ENCODE measurements at places on chromosomes 7 and 10.
A peak's percentile ranks its signal among the peaks of the same experiment; 100 is the strongest.

GRCh38 chr7:194252-195009 lies 2.1 kb downstream of the FAM20C start:
- no peak for DNase-seq

DNA sequence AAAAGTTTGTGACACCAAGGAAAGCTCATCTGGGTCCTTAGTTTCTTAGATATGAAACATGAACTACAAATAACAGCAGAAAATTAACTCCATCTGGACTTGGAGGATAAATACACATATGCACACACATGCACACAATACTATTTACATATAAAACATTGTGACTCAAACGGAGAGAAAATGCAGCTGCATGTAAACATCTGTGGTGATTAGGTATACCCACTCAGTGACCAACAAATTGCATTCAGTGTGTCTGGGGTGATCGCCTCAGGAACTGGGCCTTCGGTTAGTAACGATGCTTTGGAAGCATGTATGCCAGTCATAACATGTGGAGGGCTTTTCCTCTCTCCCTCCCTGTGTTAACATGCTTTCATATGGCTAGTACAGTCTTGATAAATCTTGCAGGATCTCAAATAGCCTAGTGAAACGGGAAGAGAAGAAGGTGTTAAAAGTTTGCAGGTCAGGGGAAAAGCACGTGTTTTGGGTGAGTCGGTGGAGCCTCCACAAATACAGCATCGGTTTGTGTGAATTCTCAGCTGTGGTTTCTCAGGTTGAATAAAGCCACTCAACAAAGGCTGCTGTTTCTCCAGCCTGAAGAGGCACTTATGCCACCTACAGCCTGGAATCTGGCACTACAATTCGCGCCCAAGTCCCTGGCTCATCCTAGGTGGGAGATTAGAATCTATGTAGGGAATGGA lies 8.7 kb upstream of the GLRX3 start:
- DNase-seq: peak; percentile 87

DNA sequence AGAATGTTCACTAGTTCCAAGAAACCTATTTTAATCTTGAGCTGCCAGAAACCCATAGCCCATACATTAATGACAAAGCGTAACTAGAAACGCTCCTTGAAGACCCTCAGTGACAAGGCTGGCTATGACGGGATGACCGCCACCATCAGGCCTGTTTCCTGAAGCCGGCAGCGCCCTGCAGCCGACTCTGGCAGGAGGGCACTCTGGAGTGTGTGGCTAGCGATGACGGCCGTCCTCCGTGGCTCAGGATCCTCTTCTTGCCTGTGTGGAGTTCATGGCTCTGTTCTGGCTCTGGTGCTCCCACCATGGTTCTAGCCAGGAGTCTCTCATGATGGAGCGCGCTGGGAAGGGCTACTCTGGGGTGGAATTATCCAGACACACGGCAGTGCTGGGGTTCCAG lies 224.1 kb downstream of the ADARB2 start:
- no peak for DNase-seq

- no peak for DNase-seq
Measured at GRCh38 chr7:111658546-111658945, 96.3 kb upstream of the IMMP2L start.

DNA sequence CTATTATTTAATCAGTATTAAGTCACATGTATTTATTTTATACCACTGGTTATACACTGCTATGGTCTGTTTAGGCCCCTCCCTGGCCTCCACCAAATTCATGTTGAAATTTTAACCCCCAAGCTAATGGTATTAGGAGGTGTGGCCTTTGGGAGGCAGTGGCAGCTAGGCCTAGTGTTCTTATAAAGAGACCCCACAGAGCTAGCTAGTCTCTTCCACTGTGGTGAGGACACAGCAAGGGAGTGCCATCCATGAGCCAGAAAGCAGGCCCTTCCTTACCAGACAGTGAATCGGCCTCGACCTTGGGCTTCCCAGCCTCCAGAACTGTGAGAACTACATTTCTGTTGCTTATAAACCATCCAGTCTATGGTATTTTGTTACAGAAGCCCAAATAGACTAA lies 28.7 kb downstream of the RBM48 start:
- DNase-seq: no peak

- DNase-seq: no peak
Measured at GRCh38 chr10:129730993-129731325, 233.1 kb downstream of the EBF3 start.

DNA sequence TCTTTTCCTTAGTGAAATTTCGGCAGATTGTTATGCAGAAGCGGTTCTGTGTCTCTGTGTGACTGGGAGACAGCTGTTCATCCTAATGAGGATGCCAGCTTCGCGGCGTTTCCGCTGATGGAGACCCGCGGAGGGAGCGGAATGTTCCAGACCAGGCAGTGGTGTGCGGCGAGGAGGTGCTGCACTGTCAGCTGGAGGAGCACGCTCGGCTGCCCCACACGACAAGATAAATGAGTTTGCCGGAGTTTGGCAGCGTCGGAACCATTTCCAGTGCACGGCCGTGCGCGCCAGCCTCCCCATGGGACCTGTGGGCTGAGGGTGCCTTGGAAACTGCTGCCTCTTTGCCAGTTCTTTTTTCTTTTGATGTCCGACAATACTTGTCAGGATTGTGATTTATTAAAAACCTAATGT lies 64.6 kb downstream of the WDR37 start:
- DNase-seq: no peak

DNA sequence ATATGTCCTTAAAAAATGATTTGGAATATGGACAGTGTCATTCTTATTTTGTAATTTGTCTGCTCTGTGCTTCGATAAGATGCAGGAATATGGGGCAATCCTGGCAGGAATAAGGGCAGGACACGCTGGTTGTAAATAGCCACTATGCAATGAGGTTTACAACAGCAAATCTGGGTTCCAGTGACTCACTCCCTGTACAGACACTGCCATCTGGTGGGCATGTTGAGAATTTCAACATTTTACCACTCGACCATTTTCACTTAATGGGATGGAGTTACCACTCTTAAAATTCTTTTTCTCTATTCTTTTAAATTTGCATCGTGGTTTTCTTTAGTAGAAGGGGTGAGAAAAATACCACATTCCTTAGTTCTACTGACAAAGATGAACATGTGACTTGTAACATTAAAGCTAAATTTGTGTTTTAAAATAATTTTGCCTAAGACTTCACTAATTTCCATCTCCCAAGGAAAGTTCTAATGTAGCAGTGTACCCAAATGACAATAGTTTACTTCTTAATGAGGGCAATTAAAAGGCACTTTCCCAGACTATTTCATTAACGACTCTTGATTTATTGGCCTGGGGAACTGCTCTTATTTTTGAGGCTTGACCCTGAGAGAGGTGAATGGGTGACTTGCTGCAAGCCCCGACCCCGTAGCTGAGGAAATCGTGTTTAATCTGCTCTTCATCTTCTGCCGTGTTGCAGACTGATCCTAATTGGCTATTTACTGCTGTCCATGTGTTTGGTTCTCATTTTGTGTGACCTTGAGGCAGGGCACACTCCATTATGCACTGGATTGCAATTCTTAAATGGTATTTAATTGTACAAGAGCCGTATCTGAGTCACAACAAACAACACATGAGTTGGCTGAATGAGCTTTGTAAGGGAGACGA lies 173.6 kb upstream of the IMMP2L start:
- peak; percentile 67 for DNase-seq

DNA sequence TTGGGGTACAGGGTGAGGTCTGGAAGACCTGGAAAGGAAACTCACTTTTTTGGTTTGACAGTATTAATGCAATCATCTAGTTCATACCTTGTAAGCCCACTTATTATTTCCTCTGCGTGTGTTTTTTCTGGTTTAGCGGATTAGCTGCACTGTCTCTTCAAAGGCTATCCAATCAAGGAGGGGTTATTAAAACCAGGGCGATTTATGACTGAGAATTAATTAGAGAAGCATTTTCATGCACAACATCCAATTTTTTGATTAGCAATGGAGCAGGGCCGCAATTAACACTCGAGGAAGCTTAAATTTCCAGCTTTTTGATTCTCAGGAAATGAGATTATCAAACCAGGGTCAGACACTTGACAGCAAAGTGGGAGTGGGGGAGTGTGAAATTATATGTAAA lies 248.9 kb downstream of the EXOC4 start:
- no peak for DNase-seq

DNA sequence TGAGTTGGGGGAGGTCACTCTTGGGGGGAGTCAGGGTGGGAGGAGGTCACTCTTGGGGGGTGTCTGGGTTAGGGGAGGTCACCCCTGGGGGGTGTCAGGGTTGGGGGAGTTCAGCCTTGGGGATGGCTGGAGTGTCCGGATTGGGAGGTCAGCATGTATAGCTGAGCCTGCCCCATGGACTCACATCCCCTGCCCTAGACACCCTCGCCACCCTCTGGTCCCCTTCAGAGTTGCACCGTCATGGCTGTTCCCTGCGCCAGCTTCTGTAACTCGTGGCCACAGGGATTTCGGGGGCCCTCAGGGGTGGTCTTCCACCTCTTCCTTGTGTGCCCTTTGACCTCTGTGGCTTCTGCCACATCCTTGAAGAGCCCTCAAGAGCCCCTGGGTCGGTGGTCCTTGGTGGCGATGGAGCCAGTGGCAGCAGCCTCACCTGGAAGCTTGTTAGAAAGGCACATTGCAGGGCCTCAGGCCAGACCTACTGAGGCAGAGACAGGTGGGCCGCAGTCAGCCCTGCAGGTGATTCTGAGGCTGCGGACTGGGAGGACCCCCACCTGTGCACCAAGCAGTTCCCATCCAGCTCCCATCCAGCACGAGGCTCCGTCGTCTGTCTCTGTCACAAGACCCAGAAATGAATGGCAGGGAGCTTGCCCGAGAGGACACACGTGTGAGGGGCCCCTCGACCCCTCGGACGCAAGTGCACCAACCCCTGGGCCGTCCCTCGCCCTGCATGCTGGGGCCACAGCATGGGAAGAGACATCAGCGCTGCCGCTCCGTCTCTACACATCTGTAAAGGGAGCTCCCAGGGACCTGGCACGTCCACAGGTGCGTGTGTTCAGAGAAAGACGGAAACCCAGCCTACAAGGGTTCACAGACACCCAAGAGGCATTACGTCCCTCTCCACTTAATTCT lies 44.7 kb upstream of the SUN1 start:
- no peak for DNase-seq

GRCh38 chr10:75427951-75428350 lies 3.5 kb upstream of the LRMDA start:
- no peak for DNase-seq

- DNase-seq: no peak
Measured at GRCh38 chr7:129925416-129926002, 27.3 kb downstream of the UBE2H start.

- no peak for DNase-seq
Measured at GRCh38 chr7:36348771-36349170, 40.9 kb upstream of the ANLN start.

DNA sequence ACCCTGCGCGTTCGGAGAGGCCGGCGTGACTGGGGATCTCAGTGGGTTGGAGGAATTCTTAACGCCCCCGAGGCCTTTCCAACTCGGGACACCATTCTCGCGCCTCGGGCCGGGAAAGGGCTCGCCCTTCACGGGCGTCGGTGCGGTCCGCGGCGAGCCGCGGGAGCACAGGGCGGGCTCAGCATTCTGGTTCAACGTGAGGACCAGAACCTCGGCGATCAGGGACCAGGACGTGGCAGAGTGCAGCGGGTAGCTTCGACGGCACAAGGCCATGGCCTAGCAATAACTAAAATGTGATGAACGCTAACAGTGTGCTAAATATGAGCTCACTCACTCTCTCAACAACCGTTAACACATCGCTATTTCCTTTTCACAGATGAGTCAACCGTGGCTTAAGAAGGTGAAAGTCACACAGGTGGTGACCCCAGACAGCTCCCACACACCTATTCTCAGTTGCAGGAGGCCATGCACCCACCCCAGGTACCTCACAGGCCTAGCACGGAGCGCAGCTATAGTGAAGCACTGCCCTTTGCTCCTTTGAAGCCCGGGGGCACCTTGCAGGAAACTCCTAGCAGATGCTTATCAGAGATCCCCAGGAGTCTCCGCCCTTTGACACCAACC lies 4.5 kb upstream of the EMX2 start:
- DNase-seq: no peak

GRCh38 chr7:42392826-42393225 lies 155.8 kb upstream of the GLI3 start:
- DNase-seq: no peak

DNA sequence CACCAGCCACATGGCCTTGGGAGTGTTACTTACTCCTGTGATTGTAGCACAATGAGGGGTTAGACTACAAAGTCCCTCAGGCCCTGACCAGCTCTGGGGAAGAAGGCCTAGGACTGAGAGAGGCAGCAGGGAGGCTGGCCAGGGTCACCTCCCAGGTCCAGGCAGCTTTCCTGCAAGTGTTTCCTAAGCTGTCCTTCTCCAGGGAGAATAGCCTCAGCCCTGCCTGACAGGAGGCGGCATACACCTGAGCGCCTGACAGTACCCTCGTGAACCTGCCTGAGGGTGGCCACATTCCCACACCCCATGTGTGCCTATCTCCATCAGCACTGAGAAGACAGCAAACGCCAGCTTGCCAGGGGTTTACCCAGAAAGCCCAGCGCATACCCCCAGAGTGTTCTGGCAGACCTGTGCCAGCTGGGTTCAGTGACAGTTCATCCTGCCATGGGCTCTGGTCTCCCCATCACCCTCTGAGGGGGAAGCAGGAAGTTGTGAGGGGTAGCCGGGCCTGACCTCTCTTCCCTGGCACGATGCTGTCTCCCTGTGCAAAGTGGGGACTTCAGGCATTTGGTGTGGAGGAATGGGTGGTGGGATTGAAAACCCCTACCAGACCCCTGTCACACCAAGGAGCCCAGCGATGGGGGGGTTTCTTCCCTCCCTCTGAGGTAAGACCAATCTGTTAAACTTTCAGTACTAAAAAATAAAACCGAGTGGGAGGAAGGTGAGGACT lies 56.3 kb upstream of the CAMK2B start:
- no peak for DNase-seq

Measured in HEK293T (cell line).